Tibial nerve (tissue), 4 donors: ENCODE measurements at places on chromosomes 2 and 18. TPM values are rescaled to one million over a fixed set of nuclear protein-coding genes. Genes with fewer than 3 reads are reported as not detected.

PROKR1 gene
- total RNA-seq, result 0.22 TPM

DNA sequence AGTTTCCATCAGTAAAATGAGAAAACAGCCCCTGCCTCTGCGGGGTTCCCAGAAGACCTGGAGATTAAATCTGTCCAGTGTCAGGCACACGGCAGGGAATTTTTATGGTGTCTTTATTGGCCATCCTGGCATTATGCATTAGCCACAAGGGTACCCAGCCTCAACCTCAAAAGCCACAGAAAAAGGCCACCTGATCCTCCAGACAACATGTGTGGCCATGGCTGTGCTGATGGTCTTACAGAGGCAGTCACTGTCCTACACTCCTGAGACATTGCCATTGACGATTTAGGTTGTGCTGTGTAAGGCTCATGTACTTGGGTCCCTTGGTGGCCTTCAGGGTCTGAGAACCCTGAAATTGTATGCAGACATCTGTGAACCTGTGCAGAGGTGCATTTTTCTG is 115.6 kb downstream of the SMAD7 start:
- no peak for DNase-seq

UGT1A9 gene
- not detected for total RNA-seq

GRCh38 chr18:74524097-74524496 is 10.2 kb upstream of the CNDP1 start:
- DNase-seq, result no peak

MC2R gene
- not detected for total RNA-seq

SERPINB3 gene
- total RNA-seq, result not detected

DNA sequence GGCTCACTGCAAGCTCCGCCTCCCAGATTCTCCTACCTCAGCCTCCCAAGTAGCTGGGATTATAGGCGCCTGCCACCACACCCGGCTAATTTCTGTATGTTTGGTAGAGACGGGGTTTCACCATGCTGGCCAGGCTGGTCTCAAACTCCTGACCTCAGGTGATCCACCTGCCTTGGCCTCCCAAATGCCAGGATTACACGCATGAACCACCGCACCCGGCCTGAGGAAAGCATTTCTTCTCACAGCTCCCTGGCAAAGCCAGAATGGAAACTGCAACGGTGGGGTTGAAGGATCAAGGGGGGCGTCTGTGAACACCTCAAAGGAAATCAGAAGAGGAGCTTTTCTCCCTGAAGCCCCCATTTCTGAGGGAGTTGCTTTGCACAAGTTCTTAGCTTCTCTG is 11.2 kb upstream of the TEX51 start:
- DNase-seq, result no peak

NEU2 gene
- not detected for total RNA-seq

GRCh38 chr2:226794751-226795171 is 4.9 kb downstream of the IRS1 start:
- no peak for DNase-seq

CHMP3 gene
- 87.0 TPM for total RNA-seq

- peak; percentile 57 for DNase-seq
Observed at GRCh38 chr2:20634507-20635112, 16.3 kb downstream of the HS1BP3 start.

DARS1 gene
- total RNA-seq, result 44.1 TPM

- no peak for DNase-seq
Observed at GRCh38 chr18:53380063-53380639, 844.3 kb downstream of the MBD2 start.

CHST10 gene
- 17.1 TPM for total RNA-seq

KANSL3 gene
- 87.0 TPM for total RNA-seq

DNA sequence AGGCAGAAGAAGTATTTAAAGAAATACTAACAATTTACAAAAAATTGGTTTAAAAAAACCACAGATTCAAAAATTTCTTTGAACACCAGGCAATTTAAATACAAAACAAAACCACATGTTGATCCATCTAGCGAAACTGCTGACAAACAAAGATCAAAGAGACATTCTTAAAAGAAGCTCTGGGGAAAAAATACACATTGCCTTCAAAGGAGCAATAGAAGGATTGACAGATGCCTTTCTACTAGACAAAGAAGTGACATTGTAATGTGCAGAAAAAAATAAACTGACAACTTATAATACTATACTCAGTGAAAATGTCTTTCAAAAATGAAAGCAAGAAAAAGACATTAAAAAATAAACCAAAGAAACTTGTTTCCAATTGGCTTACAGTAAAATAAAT is 12.6 kb upstream of the EIF2AK3 start:
- DNase-seq, result no peak

- DNase-seq, result no peak
Observed at GRCh38 chr2:110126906-110127305, 11.3 kb upstream of the MALL start.

GRCh38 chr2:110891626-110892025 is 159.3 kb downstream of the ACOXL start:
- DNase-seq, result no peak

AQP12A gene
- total RNA-seq, result not detected

DNA sequence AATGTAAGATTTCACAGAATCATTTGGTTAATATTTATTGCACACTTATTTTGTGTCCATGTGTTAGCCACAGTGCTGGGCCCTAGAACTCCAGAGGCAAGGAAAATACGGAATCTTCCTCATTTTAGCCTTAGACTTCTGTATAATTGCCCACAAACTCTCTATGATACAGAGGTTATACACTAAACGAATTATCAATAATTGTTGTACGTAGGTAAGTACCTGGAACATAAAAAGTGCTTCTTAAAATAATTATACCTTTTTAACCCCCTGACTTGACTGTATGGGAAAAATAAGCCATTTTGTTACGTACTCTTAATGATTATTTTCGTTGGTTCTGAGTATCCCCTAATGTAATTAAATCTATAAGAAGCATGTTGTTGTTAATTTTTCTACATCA is 119.4 kb downstream of the ARHGAP15 start:
- no peak for DNase-seq

HSBP1L1 gene
- total RNA-seq, result 27.8 TPM

SH3YL1 gene
- total RNA-seq, result 32.0 TPM

- DNase-seq, result no peak
Observed at GRCh38 chr18:11923450-11923849, 15.3 kb upstream of the MPPE1 start.

DNA sequence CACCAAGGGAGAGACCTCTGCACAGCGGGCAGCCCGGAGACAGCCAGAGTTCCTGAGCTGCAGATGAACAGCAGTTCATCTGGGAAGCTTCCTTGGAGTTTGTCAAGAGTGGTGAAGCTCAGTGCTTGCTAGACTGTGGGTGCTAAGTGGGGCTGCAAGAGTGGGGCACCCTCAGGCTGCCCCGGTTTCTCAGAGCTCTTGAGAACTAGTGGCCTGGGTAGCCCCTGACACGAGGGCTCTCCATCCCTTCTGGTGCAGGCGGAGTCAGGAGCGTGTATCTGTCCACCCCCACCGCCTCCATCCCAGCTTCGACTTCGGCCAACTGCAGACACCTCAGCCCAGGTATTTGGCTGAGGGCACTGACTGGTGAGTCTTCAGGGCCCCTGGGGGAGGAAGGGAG is 222.0 kb downstream of the LOXHD1 start:
- no peak for DNase-seq
